ENCODE measurements at places on chromosomes 7 and 10.

DNA sequence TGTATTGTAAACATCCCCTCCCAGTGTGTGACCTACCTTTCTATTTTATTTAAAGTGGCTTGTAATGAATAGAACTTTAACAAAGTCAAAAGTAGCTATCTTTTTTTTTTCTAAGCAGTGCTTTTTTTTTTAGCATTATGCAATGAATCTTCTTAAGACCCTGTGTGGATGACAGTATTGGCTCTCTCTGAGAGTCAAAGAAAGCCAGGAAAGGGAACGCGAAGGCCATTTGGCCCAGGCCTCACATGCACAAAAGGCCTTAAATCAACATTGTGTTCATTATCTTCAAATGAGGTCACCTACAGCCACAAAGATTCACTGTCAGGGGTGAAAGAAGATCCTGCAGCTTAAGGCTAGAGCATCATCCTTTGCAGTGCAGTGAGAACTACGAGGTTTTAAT, 721.5 kb downstream of the GRID1 start:
- DNase-seq: no peak

DNA sequence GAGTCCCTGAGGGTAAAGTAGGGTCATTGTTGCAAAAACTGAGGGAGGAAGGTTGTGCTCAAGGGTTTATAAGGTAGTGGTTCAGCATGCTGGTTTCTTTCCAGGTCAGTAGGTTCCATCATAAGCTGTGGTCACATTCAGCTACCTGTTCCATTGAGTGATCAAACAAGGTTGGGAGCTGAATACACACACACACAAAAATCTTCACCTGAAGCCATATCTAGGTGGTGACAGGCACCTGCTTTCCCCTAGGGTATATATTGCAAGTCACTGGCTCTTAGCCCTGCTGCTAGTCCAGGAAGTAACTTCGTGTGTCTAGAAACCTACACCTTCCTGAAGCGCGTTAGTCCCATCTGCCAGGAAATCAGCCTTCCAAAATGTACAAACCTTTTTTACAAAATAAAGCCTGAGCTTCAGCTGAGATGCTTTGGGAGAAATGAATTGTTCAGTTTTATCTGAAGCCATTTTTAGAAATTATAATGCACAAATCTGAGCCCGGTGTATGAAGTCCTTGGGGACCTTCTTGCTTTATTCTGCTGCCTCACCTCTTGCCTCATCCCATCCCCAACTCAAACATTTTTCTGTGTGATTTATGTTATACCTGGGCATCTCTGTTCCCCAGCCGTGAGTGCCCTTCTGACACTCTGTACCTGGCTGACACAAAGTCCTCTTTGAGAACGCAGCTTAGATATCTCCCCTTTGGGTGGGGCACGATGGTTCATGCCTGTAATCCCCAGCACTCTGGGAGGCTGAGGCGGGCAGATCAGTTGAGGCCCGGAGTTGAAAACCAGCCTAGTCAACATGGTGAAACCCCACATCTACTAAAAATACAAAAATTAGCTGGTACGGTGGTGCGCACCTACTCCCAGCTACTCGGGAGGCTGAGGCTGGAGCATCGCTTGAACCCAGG, 10.6 kb upstream of the LAMTOR4 start:
- no peak for DNase-seq

DNA sequence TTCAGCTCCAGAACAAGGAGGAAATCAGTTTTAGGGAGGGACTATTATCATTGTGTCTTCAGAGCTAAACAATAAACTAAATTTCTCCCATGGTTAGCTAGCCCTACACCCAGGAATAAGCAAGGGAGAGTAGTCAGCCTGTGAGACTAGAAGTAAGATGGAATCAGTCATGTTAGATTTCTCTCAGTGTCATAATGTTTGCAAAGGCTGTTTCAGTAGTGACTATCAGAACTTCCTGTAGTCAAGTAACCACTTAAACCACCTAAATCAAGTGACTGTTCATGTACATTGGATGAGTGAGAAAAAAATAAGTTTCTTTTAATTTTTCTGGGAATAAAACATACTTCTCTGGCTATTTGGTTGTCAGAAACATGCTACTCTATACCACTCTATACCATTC, 121.6 kb downstream of the KCND2 start:
- no peak for DNase-seq

- DNase-seq: no peak
These were observed 171.8 kb downstream of the SEMA3A start for GRCh38 chr7:84022684-84023308.

GRCh38 chr7:123805287-123805686, 39.7 kb upstream of the HYAL4 start:
- DNase-seq: no peak
